CD4-positive, CD25-positive, alpha-beta regulatory T cell (primary cell): ENCODE measurements at places on chromosomes 16 and 17. TPM values are rescaled to one million over a fixed set of nuclear protein-coding genes. Genes with fewer than 3 reads are reported as not detected.

The ALDH3A1 gene
- total RNA-seq, result not detected

The NOL3 gene
- total RNA-seq, result 2.3 TPM

GRCh38 chr16:14283786-14284185 is 212.7 kb downstream of the MRTFB start:
- no peak overlapping the region for H3K27ac ChIP-seq
- no peaks in the 10 kb centered on the region for H3K27me3 ChIP-seq
- DNase-seq, result no peak

GRCh38 chr17:49715216-49715615 is 7.5 kb upstream of the SLC35B1 start:
- H3K4me3 ChIP-seq, result peak overlapping the region; percentile 13
- H3K27ac ChIP-seq, result peak overlapping the region; percentile 70
- H3K36me3 ChIP-seq, result peaks cover 94% of the 10 kb centered on the region
- peaks cover 31% of the 10 kb centered on the region for H3K4me1 ChIP-seq

GRCh38 chr17:4082136-4082924 is 60.5 kb downstream of the ZZEF1 start:
- peak overlapping the region; percentile 44 for H3K27ac ChIP-seq
- H3K4me1 ChIP-seq, result no peaks in the 10 kb centered on the region
- no peaks in the 10 kb centered on the region for H3K27me3 ChIP-seq
- H3K36me3 ChIP-seq, result peaks cover 93% of the 10 kb centered on the region

GRCh38 chr17:47733674-47734410 is 806 bp downstream of the TBX21 start:
- DNase-seq, result peak; percentile 57
- peak overlapping the region; percentile 69 for H3K27ac ChIP-seq
- H3K36me3 ChIP-seq, result no peaks in the 10 kb centered on the region
- peak overlapping the region; percentile 69 for H3K4me3 ChIP-seq
- H3K4me1 ChIP-seq, result peaks cover 32% of the 10 kb centered on the region
- peaks cover 2% of the 10 kb centered on the region for H3K27me3 ChIP-seq

GRCh38 chr17:3535253-3535995 is 22.2 kb downstream of the TRPV3 start:
- H3K27me3 ChIP-seq, result no peaks in the 10 kb centered on the region
- H3K27ac ChIP-seq, result peak overlapping the region; percentile 8
- H3K36me3 ChIP-seq, result no peaks in the 10 kb centered on the region
- no peak overlapping the region for H3K4me3 ChIP-seq
- DNase-seq, result no peak
- peaks cover 3% of the 10 kb centered on the region for H3K4me1 ChIP-seq

- DNase-seq, result no peak
- H3K4me1 ChIP-seq, result peaks cover 15% of the 10 kb centered on the region
- H3K27me3 ChIP-seq, result no peaks in the 10 kb centered on the region
- H3K27ac ChIP-seq, result no peak overlapping the region
- H3K36me3 ChIP-seq, result no peaks in the 10 kb centered on the region
Measured at GRCh38 chr16:57483725-57484514, 2.4 kb downstream of the DOK4 start.

GRCh38 chr17:27396941-27397340 is 59.3 kb upstream of the KSR1 start:
- no peaks in the 10 kb centered on the region for H3K4me1 ChIP-seq
- H3K4me3 ChIP-seq, result no peak overlapping the region
- no peak for DNase-seq
- H3K36me3 ChIP-seq, result no peaks in the 10 kb centered on the region

DNA sequence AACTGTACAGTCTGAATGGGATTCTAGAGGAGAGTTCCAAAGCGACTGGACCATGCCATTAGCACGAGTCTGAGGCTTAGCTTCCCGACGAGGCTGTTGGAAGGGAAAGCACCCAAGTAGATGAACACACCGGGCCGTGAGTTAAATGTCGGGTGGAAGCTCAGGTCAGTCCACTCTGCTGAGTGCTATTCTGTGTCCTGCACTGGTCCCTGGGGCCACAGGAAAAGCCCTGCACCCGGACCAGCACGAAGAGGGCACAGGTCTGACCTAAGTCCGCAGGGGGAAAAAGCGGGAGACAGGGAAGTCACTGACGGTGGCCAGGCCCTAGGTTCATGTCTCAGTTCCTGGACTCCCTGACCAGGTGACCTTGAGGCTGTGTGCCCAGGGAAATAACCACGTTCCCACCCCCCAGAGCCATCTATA is 44.1 kb upstream of the RBFOX3 start:
- H3K4me3 ChIP-seq, result no peak overlapping the region
- DNase-seq, result no peak
- H3K4me1 ChIP-seq, result no peaks in the 10 kb centered on the region
- no peak overlapping the region for H3K27ac ChIP-seq
- no peaks in the 10 kb centered on the region for H3K36me3 ChIP-seq
